AG08396 (cell line): ENCODE measurements at places on chromosomes 7 and 10.

GRCh38 chr10:43953672-43954071 is 305.0 kb upstream of the ZNF32 start:
- no peak for DNase-seq

- DNase-seq = no peak
Measured at GRCh38 chr10:29957907-29958331, 101.5 kb downstream of the JCAD start.

GRCh38 chr7:24291271-24291670 is 7.3 kb downstream of the NPY start:
- no peak for DNase-seq

DNA sequence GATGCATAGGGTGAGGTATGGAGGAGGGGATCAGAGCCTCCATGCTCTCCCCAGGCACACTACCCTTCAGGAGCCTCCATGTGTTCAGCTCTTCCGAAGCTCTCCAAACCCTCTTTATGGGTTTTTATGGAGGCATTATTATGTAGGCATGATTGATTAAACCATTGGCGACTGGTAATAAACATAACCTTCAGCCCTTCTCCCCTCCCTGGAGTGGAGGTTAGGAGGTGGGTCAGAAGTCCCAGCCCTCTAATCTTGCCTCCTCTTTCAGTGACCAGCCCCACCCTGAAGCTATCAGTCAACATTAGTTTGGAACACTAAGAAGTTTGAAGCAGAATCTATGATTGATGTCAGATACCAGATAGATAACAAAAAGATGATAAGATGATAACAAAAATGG is 23.3 kb downstream of the CAPZA2 start:
- no peak for DNase-seq

GRCh38 chr10:104100795-104101194 is 15.1 kb upstream of the COL17A1 start:
- DNase-seq = no peak

- peak; percentile 12 for DNase-seq
Measured at GRCh38 chr7:14836571-14837189, 65.9 kb downstream of the DGKB start.
